ENCODE measurements at places on chromosomes 3 and 15.

- no peak for DNase-seq
Observed at GRCh38 chr15:71128939-71129562, 13.8 kb downstream of the THSD4 start.

- no peak for DNase-seq
Observed at GRCh38 chr3:50327129-50327528, 894 bp downstream of the TUSC2 start.

GRCh38 chr3:107239703-107240102 is 137.5 kb upstream of the CCDC54 start:
- no peak for DNase-seq

GRCh38 chr15:43225201-43225949 is 4.6 kb upstream of the EPB42 start:
- DNase-seq, result peak; percentile 43

- DNase-seq, result no peak
Observed at GRCh38 chr15:74453925-74454763, 6.8 kb downstream of the UBL7 start.

DNA sequence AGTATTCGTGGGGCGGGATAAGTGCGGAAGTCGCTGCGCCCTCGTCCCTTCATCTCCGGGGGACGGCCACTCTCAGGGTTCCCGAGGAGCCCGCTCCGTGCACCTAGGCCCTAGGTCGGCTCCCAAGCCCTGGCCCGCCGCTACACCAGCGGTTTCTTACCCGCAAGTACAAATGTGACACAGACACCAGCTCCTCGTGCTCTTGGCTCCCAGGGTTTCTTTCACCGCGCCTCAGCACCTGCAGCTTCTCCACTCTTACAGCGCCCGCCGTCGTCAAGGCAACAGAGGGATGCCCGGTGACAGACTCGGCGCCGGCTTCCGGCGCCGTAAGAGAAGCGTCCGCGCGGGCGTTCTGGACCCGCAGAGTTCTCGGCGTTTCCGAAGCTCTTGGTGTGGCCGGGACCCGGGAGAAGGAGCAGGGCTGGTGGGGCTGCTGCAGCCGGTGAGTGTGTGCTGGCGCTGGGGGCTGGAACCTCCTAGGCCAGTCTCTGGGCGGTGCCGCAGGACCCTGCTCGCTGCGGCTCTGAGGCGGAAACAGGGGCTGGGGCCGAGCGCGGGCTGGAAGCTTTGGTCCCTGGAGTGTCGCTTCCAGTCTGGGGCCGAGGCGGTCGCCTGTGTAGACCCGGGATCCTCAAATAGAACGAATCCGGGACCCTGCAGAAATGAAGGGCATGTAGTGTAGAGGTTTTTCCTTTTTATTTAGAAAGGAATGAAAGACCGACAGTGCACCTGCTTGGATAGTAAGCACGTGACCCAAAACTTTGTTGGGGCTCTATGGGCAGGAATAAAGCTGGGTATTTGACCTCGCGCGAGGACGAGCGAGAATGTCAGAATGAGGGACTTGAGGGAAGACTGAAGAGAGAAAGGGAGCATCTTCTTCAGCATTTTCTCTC is 155.4 kb upstream of the GOLGA6L4 start:
- DNase-seq, result peak; percentile 95

DNA sequence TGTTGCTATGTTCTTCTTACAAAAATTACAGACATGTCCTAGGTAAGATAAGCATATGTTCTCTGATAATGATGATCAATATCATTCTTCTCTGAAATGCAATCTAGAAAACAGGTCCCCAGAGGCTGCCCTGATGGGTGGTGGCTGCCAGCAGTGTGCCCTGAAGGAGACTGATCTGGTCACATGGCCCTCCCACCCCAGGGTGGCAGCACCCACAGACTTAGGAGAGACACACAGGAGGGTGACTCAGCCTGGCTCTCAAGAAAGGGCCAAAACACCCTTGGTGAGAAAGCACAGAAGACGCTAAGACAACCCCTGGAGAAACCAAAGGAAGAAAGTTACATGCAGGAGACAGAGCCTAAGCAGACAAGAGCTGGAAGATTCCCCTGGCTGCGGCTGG is 203.7 kb downstream of the TJP1 start:
- no peak for DNase-seq

GRCh38 chr15:42057799-42058646 is 36.3 kb downstream of the PLA2G4D start:
- DNase-seq, result no peak

DNA sequence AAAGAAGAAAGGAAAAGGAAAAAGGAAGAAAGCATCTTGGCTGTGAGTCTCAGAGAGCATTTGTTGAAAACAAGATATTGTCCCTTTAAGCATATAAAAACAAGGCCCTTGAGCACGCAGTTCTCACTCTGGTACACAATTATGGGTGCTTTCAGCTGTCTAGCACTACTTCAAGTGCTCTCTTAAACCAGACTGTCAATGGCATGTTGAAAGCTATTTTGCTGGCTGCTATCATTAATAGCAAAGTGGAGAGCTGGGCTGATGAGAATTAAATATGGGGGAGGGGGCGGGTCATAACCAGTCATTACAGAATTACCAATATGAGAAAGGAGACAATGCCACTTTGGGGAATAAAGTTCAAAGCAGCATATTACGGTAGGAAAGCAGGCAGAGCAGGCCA is 9.3 kb downstream of the TLE3 start:
- DNase-seq, result no peak

- DNase-seq, result no peak
Observed at GRCh38 chr15:71131601-71132362, 16.5 kb downstream of the THSD4 start.

- no peak for DNase-seq
Observed at GRCh38 chr15:77412972-77413698, 6.8 kb downstream of the PEAK1 start.

- DNase-seq, result no peak
Observed at GRCh38 chr3:9947025-9947995, 4.9 kb downstream of the PRRT3 start.

DNA sequence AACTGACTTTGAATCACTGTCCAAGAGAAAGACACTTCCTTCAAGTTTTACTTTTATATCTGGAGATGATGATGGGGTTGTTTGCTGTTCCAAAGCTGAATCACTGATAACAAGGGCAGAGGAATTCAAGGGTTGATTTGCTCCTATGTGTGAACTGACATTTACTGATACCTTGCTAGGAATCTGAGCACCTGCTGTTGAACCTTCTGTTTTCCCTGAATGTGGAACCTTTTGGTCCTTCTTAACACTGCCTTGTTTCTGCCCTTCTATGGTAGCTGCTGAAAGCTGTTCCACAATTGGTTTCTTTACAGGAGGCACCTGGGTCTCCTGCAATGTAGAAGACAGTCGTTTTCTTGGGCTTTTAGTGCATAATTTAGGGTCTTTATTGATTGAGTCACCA is 102.0 kb upstream of the NEDD4 start:
- no peak for DNase-seq

GRCh38 chr3:30989276-30990030 is 95.0 kb upstream of the GADL1 start:
- no peak for DNase-seq
